ENCODE measurements at places on chromosomes 2 and 18.

GRCh38 chr2:160139991-160140390 lies 60.1 kb downstream of the ITGB6 start:
- DNase-seq, result no peak

GRCh38 chr2:28869494-28870145 lies 489 bp downstream of the TRMT61B start:
- no peak for DNase-seq

- DNase-seq, result no peak
These were observed 254.4 kb downstream of the SLC4A3 start for GRCh38 chr2:219881851-219882250.

GRCh38 chr18:55406451-55406991 lies 181.5 kb downstream of the TCF4 start:
- DNase-seq, result no peak

DNA sequence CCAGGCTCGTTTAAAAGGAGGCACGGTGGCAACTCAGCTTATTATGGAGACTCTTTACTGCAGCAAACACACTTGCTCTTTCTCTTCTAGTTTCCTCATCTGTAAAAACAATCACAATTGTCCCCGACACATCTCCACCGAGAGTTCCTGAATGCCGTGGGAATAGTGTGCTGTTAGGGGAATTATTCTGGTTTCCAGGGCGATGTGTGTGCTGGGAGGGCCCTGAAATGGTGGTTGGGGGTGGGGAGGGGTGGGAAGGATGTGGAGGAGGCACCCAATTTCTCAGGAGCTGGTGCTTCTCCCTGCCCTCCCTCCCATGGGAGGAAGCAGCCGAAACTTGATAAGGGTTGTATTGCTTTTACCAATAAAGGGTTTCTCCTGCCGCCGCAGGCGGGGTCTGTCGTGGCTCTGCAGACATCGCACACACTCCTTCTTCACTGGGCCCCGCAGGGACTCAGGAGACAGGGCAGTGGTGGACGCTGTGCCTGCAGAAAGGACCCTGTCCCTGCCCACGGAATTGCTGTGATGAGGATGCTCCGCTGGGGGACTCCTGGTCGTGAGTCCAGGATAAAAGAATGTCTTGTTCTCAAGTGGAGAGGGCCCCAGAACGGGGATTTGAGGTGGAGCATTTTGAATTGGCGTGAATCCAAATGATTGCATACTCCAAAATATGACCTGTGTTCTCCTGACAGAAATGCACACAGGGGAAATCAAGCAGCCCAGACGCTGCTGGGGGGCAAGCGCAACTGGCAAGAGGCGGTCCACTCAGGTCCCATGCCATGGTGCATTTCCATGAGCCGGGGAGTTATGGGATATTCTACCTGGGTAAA lies 119.2 kb downstream of the ACKR3 start:
- DNase-seq, result no peak

- no peak for DNase-seq
These were observed 940.2 kb upstream of the ZEB2 start for GRCh38 chr2:145460112-145460511.

- DNase-seq, result no peak
These were observed 4.4 kb upstream of the RNF103 start for GRCh38 chr2:86628091-86628522.

DNA sequence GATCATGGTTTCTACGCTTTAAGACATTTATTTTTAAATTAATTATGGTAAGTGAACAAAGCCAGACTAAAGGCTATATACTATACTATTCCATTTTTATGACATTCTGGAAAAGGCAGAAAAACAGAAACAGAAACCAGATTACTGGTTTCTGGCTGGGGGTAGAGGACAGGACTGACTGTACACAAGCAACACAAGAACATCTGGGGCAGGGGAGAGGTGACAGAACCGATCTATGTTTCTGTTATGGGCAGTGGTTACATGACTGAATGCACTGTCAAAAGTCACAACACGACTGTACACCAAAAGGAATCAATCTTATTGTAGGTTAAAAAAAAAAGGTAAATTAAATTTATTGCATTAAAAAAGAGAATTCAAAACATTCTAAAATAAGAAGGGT lies 64.7 kb downstream of the PTPN2 start:
- DNase-seq, result peak; percentile 15

- DNase-seq, result no peak
These were observed 333.4 kb downstream of the SETBP1 start for GRCh38 chr18:45014047-45014501.

DNA sequence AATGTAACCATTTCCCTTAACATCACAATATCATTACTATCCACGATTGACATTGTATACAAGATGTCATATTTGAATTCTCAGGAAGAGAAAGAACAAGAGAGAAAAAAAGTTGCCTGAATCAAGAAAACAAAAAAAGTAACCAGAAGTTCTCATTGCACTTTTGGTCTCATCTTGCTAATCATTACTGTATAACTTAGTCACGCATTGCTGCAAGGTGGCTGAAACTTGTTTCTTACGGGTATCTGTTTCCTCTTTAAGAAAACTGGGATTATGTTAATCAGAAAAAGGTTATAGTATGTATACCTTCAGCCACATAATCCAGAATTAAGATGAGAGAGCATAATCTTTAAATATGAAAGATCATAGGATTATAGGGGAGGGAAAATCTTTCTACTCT lies 639.7 kb upstream of the SYT4 start:
- DNase-seq, result no peak

- no peak for DNase-seq
These were observed 231.9 kb upstream of the FN1 start for GRCh38 chr2:215667585-215668377.

GRCh38 chr2:74863802-74864248 lies 29.9 kb downstream of the HK2 start:
- no peak for DNase-seq

DNA sequence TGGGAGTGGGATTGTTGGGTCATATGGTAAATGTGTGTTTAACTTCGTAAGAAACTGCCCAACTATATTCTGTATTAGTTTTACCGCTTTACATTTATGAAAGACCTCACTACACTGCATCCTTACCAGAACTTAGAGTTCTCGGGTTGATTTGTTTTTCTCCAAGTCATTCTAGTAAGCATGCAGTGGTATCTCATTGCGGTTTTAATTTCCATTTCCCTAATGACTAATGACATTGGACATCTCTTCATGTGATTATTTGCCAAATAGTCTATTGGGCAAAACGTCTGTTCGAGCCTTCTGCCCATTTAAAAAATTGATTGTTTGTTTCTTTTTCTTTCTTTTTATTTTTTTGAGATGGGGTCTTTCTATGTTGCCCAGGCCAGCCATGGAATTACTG lies 6.8 kb downstream of the FBLN7 start:
- no peak for DNase-seq

GRCh38 chr18:48922801-48923730 lies 27.7 kb downstream of the SMAD7 start:
- DNase-seq, result no peak

- DNase-seq, result no peak
These were observed 72.8 kb upstream of the TTC39C start for GRCh38 chr18:23941791-23942190.

- DNase-seq, result no peak
These were observed 75.5 kb downstream of the AFF3 start for GRCh38 chr2:100066856-100067255.

- DNase-seq, result peak; percentile 61
These were observed 29.2 kb downstream of the UNC50 start for GRCh38 chr2:98637401-98638147.

- DNase-seq, result no peak
These were observed 63.6 kb upstream of the HDAC4 start for GRCh38 chr2:239464166-239465016.

DNA sequence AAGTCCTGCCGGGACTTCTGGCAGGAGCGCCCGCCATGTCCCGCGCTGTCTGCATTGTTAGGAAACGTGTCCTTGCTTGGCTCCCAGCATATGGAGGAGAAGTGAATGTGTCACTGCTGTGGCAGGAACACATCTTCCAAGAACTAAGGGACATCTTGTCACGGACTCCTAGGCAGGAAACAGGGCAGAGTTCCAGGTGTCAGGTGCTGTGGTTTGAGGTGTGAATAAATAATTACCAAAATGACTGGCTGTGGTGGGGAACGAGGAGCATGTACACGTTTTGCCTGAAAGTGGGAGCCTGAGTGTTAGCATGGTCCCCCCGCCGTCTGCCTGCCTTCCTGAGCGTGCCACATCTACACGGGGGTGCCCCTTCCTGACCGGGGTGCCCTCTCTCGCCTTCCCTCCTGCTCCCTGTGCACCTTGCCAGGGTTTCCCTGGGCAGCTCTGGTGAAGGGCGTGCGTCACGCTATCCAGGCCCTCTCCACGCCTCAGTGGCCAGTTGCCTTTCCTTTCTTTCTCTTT lies 237.5 kb downstream of the LDLRAD4 start:
- DNase-seq, result peak; percentile 68

Measured in activated CD4-positive, alpha-beta T cell treated with anti-CD3 and anti-CD28 coated beads for 48 hours (primary cell).